ENCODE measurements at places on chromosomes 12 and 14.

DNA sequence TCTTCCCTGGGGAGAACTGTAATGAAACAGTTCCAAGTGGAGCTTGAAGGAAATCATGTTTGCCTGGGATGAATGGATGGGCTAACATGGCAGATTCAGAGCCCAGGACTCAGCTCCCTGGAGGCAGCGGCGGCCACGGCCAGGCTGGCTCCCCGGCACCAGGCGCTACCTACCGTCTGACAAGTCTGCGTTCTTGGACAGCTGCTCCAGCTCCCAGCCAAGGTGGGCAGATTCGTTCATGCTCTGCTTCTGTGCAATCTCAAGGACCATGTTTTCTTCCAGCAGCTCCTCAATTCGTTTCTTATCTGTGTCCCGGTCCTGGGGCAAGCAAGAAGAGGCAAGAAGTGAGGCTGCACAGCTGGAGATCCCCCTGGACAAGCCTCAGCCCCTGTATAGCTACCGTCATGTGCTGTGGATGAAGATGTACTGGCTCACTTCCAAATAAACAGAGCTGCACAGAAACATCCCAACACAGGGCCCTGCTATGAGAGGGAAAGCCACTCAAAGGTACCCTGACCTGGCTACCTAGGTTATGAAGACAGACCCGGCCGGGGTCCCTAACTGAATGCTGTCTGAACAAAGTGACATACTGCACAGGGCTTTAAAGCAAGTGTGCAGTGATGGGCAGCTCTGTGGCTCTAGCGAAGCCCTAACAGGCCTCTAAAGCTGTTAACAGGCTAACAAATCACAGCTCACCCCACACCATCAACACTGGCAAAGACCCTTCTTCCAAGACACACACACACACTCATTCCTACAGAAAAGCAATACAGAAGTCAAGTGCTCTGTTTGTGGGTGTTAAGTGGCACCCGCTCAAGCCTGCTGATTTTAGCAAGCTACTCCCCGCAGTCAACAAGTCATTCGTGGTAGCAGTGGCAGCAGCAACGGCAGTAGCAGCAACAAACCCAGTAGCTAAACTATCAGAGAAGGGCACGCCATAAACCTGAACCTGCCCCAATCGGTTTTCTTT is 80.4 kb upstream of the GPR68 start:
- no peak for DNase-seq

- no peak for DNase-seq
Observed at GRCh38 chr12:118498171-118498570, 121.8 kb downstream of the SUDS3 start.

DNA sequence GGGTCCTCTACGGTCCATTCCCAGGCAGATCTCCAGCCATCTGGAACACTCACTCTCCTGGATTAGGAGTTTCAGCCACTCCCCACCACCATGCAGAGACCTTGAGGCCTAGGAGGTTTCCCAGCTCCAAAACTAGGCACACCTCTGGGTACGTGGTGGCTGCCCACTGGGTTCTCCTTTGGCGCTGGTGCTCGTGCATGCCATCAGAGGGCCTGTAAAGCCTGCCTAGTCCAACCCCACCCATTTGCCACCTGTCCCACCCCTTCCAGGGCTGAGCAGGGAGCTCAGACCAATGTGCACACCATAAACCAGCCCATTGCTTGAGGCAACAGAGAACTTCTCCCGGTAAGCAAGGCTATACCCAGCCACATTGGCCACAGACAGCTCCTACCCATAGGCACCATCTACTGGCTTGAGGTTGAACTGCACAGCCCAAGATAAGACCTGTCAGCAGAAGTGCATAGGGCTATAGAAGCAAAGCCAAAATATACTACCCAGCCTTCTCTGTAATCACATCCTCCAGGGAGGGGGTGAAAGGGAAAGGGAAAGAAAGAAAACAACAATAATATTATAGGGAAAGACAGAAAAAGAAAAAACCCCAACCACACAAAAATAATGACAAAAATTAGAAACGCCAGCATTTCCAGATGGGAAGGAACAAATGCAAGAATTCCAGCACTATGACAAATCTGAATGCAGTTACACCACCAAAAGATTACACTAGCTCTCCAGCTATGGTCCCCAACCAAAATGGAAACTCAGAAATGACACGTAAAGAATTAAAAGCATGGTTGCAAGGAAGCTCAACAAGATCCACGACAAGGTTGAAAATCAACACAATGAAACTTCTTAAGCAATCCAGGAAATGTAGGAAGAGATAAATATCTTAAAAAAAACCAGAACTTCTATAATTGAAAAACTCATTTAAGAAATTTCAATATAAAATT is 111.9 kb upstream of the CCDC175 start:
- DNase-seq = peak; percentile 1

GRCh38 chr14:86333493-86333892 is 803.5 kb downstream of the FLRT2 start:
- no peak for DNase-seq

- DNase-seq = no peak
Observed at GRCh38 chr12:57993030-57993429, 51.7 kb downstream of the ATP23 start.

GRCh38 chr12:130680451-130680990 is 35.6 kb downstream of the RIMBP2 start:
- no peak for DNase-seq

GRCh38 chr12:78700565-78700964 is 164.0 kb upstream of the SYT1 start:
- DNase-seq = no peak

GRCh38 chr14:30355431-30355913 is 203.5 kb upstream of the G2E3 start:
- no peak for DNase-seq

GRCh38 chr14:56858422-56858821 is 48.1 kb upstream of the OTX2 start:
- no peak for DNase-seq

GRCh38 chr14:74975059-74975810 is 19.8 kb upstream of the PGF start:
- no peak for DNase-seq
